ENCODE measurements at places on chromosomes 16 and 17. TPM values are rescaled to one million over a fixed set of nuclear protein-coding genes. Genes with fewer than 3 reads are reported as not detected.

GRCh38 chr17:6458460-6458950, 14.2 kb downstream of the PIMREG start:
- no peaks in the 10 kb centered on the region for H3K27me3 ChIP-seq
- no peak for DNase-seq
- H3K4me3 ChIP-seq = no peak overlapping the region
- H3K4me1 ChIP-seq = peaks cover 25% of the 10 kb centered on the region

DNA sequence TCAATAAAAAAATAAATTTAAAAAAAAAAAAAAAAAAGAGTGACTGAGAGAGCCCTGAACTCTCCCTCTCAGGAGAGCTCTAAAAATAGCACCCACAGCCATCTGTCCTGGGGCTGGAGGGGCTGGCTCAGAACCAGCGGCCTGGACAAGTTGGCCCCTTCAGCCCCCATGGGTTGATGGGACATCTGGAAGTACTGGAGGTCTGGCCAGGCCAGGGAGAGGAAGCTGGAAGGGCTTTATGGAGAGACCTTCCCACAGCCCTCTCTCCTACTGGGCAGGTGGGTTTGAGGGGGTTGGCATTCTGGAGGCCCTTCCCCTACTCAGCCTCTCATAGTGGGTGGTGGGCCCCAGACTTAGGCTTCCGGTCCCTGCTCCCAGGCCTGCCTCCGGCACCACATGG, 93.7 kb upstream of the TMEM97 start:
- H3K27me3 ChIP-seq = peaks cover 34% of the 10 kb centered on the region
- DNase-seq = no peak
- no peaks in the 10 kb centered on the region for H3K36me3 ChIP-seq
- H3K27ac ChIP-seq = no peak overlapping the region
- H3K4me3 ChIP-seq = no peak overlapping the region

DNA sequence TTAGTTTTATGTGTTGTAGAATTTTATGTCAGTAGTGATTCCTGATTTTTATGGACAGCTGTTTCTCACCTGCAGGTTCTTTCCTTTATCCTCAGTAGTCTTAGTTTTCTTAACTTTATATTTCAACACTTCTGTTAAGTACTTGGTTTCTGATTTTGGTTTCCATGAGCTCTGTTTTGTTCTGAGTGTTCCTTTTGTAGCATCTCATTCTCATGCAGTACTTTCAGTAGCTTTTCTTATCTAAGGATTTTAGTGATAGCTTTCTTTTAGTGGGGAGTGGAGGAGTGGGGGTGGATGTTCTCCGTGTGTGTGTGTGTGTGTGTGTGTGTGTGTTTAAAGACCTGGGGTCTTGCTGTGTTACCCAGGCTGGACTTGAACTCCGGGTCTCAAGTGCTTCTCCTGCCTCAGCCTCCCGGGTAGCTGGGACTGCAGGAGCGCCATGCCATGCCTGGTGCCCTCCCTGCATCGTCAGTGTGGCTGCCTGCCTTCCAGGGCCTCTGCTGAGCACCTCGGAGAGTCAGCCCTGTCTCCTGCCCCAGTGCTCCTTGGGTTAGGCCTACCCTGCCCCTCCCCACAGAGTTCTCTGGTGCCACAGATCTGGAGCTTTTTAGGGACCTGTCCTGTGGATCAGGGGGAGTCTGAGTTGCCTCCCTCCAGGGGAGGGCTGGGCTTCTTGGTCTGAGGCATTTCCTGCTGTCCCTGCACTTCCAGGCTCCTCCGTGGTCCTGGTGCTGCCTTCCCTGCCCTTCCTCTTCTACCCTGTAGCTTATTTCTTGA, 4.3 kb upstream of the ZNF750 start:
- H3K36me3 ChIP-seq = no peaks in the 10 kb centered on the region
- H3K4me3 ChIP-seq = no peak overlapping the region
- no peak for DNase-seq
- H3K4me1 ChIP-seq = peaks cover 14% of the 10 kb centered on the region
- H3K27me3 ChIP-seq = no peaks in the 10 kb centered on the region

DNA sequence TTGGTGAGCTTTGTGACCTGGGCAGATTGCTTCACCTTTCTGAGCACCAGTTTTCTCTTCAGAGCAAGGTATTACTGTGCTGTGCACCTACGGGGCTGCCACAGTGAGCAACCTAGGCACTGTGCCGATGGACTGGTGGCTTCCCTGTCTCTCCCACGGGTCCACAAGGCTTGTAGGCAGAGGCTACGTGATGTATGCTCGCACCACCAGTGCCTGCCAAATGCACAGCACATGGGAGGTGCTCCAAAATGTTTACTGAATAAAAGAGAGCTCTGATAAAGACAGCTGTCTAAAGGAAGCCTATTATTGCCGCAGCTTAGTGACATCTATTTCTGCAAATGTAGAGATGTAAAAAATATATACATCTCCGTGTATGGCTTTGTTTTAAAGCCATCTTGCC, 139.2 kb downstream of the CDK5R1 start:
- DNase-seq = no peak

- no peak overlapping the region for H3K27ac ChIP-seq
- H3K27me3 ChIP-seq = peaks cover 10% of the 10 kb centered on the region
- peaks cover 2% of the 10 kb centered on the region for H3K36me3 ChIP-seq
These were observed 107.7 kb upstream of the GPR139 start for GRCh38 chr16:20181416-20181815.

DNA sequence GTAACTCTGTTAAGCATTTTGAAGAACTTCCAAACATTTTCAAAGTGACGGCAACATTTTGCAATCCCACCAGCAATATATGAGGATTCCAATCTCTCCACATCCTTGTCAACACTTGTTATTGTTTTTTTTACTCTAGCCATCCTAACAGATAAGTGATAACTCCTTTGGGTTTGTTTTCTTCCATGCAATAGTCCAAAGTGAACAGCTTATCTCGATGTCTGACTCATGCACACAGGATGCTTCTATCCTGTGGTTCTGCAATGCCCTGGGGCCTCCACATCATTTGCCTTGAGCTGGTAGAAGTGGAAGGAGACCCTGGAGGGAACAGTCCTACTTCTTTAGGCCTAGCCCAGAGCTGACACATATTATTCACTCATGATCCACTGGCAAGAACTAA, 13.0 kb downstream of the TLE7 start:
- H3K36me3 ChIP-seq = no peaks in the 10 kb centered on the region
- H3K4me1 ChIP-seq = peaks cover 9% of the 10 kb centered on the region
- no peak for DNase-seq
- no peak overlapping the region for H3K27ac ChIP-seq
- peaks cover 33% of the 10 kb centered on the region for H3K27me3 ChIP-seq
- H3K4me3 ChIP-seq = no peak overlapping the region

GRCh38 chr17:44004761-44005526, 522 bp downstream of the NAGS start:
- peaks cover 9% of the 10 kb centered on the region for H3K27me3 ChIP-seq
- H3K27ac ChIP-seq = no peak overlapping the region
- peaks cover 3% of the 10 kb centered on the region for H3K36me3 ChIP-seq
- H3K4me3 ChIP-seq = peak overlapping the region; percentile 90

The TM4SF5 gene
- not detected for total RNA-seq

The DNAH17 gene
- total RNA-seq = 0.76 TPM

The IGSF6 gene
- 0.26 TPM for total RNA-seq

The KCTD19 gene
- total RNA-seq = 8.5 TPM

The CRK gene
- total RNA-seq = 22.9 TPM

The KRTAP1-5 gene
- not detected for total RNA-seq

The KRTAP4-3 gene
- not detected for total RNA-seq

All from activated T-cell treated with anti-CD3 and anti-CD28 coated beads, Interleukin-2, amount 50 U/mL, for 72 hours (primary cell).